ENCODE measurements at places on chromosomes 5 and 9. TPM values are rescaled to one million over a fixed set of nuclear protein-coding genes. Genes with fewer than 3 reads are reported as not detected.

Gene SPATA31A3
- not detected for polyA plus RNA-seq

GRCh38 chr5:74625742-74626241 is 14.7 kb downstream of the ENC1 start:
- DNase-seq = no peak

GRCh38 chr9:70614786-70615463 is 200.5 kb upstream of the KLF9 start:
- no peak for DNase-seq

GRCh38 chr5:31124651-31125305 is 68.7 kb upstream of the CDH6 start:
- DNase-seq = no peak

GRCh38 chr5:141486091-141486490 is 1.3 kb downstream of the PCDHGC4 start:
- DNase-seq = no peak

GRCh38 chr5:91535499-91535898 is 152.4 kb upstream of the ARRDC3 start:
- no peak for DNase-seq

Gene OSMR
- polyA plus RNA-seq = 36.4 TPM

Gene BAAT
- not detected for polyA plus RNA-seq

Gene TXNDC8
- not detected for polyA plus RNA-seq

- DNase-seq = no peak
Measured at GRCh38 chr5:89480406-89481007, 597.5 kb upstream of the MEF2C start.

DNA sequence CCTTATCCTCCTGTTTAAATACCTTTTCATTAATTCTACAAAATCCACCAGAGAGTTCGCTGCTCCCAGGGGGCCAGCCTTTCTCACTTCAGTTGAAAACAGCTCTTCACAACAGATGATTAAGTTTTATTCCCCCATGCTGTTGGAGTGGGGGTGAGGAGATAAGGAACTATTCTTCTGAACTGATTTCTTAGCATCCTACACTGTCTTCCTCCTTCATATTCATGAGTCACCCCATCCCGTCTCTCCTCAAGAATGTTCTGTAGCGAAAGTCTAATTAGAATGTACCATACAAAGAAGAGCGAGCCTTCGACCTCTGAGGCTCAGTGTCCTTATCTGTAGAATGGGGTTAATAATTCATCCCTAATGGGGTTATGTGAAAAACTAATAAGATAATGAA is 138.0 kb downstream of the PIK3R1 start:
- DNase-seq = no peak

DNA sequence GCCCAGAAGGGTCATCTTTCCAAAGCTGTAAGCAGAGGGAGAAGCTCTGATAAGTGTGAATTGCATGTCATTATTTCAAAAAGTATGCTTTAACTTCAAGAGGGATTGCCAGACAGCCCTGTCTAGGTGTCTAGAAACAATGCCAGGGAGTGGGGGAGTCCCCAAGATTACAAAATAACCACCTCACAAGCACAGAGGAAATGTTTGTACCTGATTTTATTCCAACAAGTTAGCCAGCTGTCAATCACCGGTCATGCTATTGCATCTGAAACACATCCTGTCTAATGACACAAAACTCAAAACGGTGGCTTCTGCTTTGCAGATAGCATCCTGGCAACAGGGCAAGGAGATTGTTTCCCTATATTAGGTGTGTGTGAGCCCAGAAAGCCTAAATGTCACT is 154.2 kb upstream of the WWC1 start:
- no peak for DNase-seq

DNA sequence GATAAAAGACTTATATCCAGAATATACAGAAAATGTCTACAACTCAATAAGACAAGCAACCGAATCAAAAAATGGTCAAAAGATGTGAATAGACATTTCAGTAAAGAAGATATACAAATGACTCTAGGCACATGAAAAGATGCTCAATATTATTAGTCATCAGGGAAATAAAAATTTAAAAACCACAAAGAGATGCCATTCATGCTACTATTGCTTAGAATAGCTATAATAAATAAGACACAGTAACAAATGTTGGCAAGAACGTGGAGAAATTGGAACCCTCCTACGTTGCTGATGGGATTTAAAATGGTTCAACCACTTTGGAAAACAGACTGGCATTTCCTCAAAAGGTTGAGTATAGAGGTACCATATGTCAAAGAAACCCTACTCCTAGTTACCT is 39.8 kb downstream of the POLK start:
- DNase-seq = no peak

All from aorta (tissue), 5 donors.